ENCODE measurements at places on chromosomes 4 and X.
A peak's percentile ranks its signal among the peaks of the same experiment; 100 is the strongest.

- DNase-seq, result peak; percentile 36
These were observed 11.1 kb upstream of the FAM3A start for GRCh38 chrX:154526901-154527675.

DNA sequence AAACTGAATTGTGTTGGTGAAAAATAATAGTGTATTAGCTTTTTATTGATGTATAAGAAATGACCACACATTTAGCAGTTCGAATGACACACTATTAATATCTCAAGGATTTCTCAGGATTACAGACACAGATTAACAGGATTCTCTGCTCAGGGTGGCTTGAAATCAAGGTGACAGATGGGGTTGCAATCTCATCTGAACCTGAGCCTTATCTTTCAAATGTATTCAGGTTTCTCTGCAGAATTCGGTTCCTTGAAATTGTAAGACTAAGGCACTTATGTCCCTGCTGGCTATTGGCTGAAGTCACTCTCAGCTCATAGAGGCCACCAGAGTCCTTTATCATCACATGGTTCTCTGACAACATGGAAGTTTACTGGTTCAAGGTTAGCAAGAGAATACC is 1780.1 kb downstream of the ARAP2 start:
- no peak for DNase-seq

- no peak for DNase-seq
These were observed 353.7 kb upstream of the SLC7A11 start for GRCh38 chr4:138595731-138596460.

- DNase-seq, result no peak
These were observed 583.6 kb upstream of the PCDH10 start for GRCh38 chr4:132565542-132565941.

GRCh38 chr4:8592366-8593263 is at the start of gene CPZ:
TSS of gene CPZ (plus strand) at chr4:8592765. CDS start at chr4:8592834, 69 bp downstream.
- DNase-seq, result no peak

- DNase-seq, result no peak
These were observed 45.6 kb downstream of the SOD3 start for GRCh38 chr4:24840826-24841543.

GRCh38 chr4:119765951-119766350 is 137.3 kb upstream of the PDE5A start:
- no peak for DNase-seq

DNA sequence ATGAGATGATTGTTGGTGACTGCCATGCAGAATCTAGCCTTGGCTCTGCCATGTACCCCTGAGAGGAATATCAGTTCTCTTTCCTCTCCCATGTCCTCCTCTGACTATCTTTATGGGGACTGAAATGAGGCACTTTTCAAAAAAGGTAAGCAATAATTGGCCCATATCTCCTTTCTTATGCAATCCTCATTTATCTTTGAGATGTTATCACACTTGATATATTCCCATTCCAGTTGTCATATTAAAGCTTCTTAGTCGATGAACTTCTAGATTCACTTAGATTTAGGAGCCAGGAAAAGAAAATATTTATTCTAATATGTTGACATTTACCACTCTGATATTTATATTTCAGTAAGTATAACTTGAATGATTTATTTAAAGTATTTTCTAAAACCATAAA is 55.3 kb upstream of the CXCL8 start:
- DNase-seq, result no peak

DNA sequence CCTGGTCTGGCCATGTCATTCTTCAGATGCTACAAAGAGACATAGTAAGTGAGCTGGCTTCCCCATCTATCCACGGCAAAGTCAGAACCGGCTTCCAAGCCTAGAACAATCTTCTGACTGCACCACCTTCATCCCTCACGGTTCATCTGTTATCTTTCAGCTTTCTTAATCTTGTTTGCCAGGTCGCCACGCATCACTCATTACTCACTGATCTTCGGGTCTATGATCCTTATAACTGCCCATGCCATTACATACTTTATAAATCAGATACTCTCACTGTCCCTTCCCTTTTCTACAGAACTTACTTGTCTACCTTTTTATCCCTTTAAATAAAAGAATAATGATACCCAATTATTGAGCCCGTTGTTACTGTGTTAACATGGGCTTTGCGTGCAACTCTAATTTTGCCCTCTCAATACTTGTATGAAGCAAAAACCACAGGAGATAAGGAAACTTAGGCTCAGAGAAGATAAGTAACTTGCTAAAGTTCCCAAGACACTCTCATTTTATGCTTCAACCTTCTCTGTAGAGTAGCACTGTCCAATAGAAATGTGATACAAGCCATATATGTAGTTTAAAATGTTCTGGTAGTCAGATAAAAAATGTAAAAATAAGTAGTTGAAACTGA is 171.7 kb downstream of the AMELX start:
- no peak for DNase-seq

DNA sequence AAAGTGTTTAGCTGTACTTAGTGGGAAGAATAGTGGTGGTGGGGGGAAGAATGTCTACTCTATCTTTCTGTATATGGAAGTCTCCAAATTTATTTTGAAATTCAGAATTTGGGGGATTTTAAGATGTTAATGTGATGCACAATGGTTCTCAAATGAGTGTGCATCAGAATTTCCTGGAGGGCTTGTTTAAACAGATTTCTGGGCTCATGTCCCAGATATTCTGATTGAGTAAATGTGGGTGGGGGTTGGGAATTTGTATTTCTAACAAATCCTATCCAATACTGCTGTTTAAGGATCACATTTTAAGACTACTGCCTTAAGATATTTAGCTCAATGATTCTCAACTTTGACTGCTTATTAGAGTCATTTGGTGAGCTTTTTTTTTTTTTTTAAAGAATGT is 15.1 kb upstream of the INTS6L start:
- no peak for DNase-seq

GRCh38 chrX:151983186-151983585 is 8.7 kb upstream of the GABRE start:
- DNase-seq, result no peak

- DNase-seq, result no peak
These were observed 30.3 kb downstream of the ARAP2 start for GRCh38 chr4:36213977-36214376.

DNA sequence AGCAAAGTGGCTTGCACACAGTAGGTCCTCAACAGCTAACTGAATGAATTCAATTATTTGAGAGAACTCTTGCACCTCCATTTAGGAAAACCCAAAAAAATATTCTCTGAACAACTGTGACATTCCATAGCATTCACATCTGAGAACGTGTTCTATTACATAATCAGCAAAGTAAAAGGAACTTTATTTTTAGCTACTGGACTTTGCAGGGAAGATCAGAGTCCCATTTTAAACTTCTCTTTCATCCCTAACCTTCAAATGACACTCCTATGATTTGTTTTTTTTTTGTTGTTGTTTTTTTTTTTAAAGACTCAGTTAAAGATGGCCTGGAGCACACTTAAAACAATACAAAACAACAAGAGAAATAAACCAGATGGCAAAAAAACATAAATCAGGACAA is 30.9 kb downstream of the RAI2 start:
- DNase-seq, result no peak

GRCh38 chrX:16702700-16703599 is 9.5 kb downstream of the CTPS2 start:
- DNase-seq, result no peak

All from activated T-cell treated with anti-CD3 and anti-CD28 coated beads for 4 hours (primary cell).